ENCODE measurements at places on chromosomes 6 and 20. TPM values are rescaled to one million over a fixed set of nuclear protein-coding genes. Genes with fewer than 3 reads are reported as not detected.
A peak's percentile ranks its signal among the peaks of the same experiment; 100 is the strongest.

GRCh38 chr6:113923526-113923925, 47.4 kb downstream of the HDAC2 start:
- H3K27me3 ChIP-seq, result no peaks in the 10 kb centered on the region
- H3K4me1 ChIP-seq, result peaks cover 7% of the 10 kb centered on the region
- no peaks in the 10 kb centered on the region for H3K36me3 ChIP-seq
- DNase-seq, result no peak
- H3K4me3 ChIP-seq, result no peak overlapping the region

Gene SCUBE3
- total RNA-seq, result 14.7 TPM

DNA sequence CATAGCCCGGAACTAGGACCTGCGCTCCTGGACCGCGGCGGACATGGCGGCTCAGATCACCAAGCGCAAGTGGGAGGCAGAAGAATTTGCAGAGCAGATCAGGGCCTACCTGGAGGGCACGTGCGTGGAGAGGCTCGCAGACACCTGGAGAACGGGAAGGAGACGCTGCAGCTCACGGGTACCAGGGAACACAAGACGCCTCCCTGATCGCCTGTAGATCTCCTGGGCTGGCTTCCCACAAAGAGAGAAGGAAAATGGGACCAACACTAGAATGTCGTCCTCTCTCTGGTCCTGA, 15.1 kb upstream of the HLA-A start:
- no peaks in the 10 kb centered on the region for H3K4me1 ChIP-seq
- H3K4me3 ChIP-seq, result peak overlapping the region; percentile 77
- H3K27me3 ChIP-seq, result peaks cover 16% of the 10 kb centered on the region
- peak overlapping the region; percentile 23 for H3K27ac ChIP-seq
- no peak for DNase-seq

DNA sequence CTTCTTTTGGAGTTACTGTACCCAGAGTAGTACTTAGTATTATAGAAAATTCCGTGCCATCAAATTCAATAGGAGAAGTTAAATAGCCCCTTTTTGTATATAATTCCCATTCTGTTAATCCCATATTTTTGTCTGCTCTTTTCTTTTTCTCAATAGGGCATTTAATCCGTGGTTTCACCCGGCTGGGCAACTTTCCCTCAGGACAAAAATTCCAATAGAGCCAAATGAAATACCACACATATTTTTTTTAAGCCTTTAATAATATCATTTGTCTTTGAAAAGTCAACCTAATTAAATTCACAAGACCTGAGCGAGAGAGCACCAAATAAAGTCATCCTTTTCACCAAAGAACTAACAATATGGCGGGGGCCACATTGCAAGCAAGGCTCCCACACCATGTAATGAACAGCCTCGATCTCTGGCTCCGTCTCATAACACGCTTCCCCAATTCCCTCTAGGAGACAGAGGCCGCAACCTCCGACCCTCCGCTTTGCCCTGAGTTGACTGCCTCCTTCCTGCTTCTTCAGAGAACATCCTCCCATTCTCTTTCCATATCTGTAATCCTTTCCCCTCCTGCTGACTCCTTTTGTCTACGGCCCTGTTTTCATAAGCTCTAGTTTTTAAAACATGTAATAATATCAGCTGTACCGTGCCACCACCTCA, 13.6 kb downstream of the NHSL1 start:
- no peaks in the 10 kb centered on the region for H3K27me3 ChIP-seq
- H3K4me1 ChIP-seq, result peaks cover 41% of the 10 kb centered on the region
- peaks cover 16% of the 10 kb centered on the region for H3K36me3 ChIP-seq
- peak overlapping the region; percentile 36 for H3K27ac ChIP-seq

- DNase-seq, result no peak
- no peak overlapping the region for H3K27ac ChIP-seq
- peaks cover 9% of the 10 kb centered on the region for H3K27me3 ChIP-seq
- H3K4me3 ChIP-seq, result no peak overlapping the region
These were observed 13.1 kb downstream of the TNXB start for GRCh38 chr6:32096087-32096393.
